ENCODE measurements at places on chromosomes 5 and 9. TPM values are rescaled to one million over a fixed set of nuclear protein-coding genes. Genes with fewer than 3 reads are reported as not detected.

GCNT1 gene
- 5.4 TPM for total RNA-seq

- no peak for DNase-seq
Observed at GRCh38 chr5:61995486-61995885, 310.5 kb upstream of the KIF2A start.

DNA sequence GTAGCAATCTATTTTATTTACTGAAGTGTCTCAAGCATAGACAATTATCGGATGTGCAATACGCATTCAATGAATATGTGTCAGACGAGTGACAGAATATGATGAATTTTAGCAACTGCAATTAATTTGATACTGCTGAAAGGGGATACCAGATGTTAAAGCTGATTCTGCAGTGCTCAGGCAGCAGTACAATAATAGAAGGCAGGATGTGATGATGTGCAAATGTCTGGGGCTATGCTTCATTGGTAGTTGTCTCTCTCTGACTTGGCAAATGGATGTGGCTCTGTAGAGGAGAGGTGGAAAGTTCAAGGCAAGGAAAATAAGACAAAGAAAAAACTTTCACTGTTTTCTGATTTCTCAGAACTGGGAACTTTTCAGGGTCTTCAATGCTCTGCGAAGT lies 721.2 kb downstream of the CDH18 start:
- no peak for DNase-seq

RFK gene
- total RNA-seq: 11.9 TPM

DNA sequence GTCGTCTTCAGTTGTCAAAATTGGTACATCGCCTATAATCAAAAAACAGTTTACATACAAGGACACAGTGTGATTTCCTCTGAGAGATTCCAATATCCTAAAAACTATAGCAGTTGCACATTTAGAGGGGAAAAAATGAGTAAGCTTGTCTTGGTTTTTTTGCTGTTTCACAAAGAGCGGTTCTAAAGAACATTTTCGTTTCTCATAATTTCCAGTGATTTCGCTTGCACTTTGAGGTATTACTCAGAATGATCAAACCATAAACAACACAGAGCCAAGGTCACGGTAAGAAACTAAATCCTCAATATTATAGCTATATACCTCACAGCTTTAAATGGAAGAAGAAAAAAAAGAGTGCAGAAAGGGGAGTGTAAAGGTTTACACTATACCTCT lies 861 bp downstream of the MTX3 start:
- DNase-seq: no peak

- DNase-seq: no peak
Observed at GRCh38 chr9:116979456-116979855, 292.4 kb downstream of the TRIM32 start.

ARL14EPL gene
- total RNA-seq: not detected

GRCh38 chr9:95270790-95271189 lies 46.7 kb downstream of the FANCC start:
- no peak for DNase-seq

DNA sequence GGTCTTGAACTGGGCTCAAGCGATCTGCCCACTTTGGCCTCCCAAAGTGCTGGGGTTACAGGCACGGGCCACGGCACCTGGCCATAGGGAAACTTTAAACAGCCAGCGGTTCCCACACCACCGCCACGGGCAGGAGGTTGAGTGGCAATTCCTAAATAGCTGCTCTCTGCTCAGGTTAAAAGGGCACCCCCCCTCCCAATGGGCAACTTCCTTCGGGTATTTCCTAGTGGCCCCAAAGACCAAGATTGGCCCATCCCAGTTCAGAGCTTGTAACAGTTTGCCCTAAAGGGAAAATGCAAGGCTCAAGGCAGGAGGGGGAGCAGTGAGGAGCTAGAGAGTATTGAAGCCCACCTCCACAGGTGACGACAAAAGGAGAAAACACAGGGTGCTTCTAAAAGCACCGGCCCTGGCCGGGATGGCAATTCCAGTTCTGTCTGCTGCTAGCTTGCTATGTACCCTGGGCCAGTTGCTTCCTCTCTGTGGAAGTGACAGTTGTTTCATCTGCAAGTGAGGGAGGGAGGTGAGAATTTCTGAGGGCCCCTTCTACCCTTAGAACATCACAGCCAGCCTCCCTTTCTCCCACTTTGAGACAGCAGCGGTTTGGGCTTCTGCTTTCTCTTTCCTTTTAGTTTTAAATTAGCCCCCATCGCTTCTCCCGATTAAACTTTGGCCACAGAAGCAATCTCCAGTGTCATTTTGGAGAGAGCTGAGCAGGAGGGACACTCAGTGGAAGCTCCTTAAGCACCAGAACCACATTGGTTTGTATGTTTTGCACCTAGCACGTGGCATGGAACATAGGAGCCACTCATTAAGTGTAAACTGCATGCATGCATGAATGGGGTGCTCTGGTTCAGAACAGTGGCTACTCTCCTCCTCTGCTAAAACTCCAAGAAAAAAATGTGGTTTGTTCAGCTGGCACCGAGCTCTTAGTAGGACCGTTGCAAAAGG lies 17.3 kb upstream of the TNIP1 start:
- DNase-seq: peak; percentile 55

DNA sequence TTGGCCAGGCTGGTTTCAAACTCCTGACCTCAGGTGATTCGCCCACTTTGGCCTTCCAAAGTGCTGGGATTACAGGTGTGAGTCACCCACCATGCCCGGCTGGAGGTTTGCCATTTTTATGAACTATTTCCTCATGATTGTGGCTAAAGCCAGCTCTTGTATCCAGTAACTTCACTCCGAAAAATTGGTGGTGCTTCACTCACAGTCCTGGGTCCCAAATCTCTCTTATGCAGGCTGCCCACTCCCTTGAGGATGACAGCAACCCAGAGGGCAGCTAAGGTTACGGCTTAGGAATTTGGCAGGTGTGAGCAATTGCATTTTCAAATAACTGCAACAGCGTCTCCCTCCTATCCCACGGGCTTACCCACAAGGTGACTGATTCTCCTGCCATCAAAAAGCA lies 23.4 kb upstream of the FUBP3 start:
- no peak for DNase-seq

GRCh38 chr9:115046199-115046598 lies 71.8 kb downstream of the TNC start:
- no peak for DNase-seq

DNA sequence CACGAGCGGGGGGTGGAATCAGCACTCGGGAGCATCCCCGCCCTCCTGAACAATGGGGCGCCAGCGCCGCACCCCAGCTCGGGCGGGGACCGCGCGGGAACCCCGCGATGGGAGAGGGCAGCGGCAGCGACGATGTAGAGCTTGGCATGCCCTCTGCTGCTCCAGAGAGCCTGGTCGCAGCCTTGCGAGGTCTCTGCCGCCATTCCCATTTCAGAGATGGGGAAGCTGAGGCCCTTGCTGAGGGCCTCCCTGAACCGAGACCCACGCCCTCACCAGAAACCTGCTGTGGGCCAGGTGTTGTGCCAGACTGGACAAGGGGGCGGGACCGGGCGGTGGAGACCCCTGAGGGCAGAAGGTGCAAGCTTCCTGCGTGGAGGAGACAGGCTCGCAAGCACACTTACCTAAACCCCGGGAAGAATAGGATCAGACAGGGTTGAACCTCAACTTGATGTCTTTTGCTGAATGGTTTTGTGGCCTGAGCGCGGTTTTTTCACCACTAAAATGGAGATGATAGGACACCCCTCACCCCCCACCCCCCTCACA lies 647 bp upstream of the MEGF9 start:
- no peak for DNase-seq

CCDC192 gene
- not detected for total RNA-seq

- no peak for DNase-seq
Observed at GRCh38 chr9:112884721-112885120, 6.0 kb downstream of the SLC46A2 start.

DENND1A gene
- total RNA-seq: 22.1 TPM

GRCh38 chr5:40904994-40905306 lies 4.3 kb upstream of the C7 start:
- no peak for DNase-seq

DNA sequence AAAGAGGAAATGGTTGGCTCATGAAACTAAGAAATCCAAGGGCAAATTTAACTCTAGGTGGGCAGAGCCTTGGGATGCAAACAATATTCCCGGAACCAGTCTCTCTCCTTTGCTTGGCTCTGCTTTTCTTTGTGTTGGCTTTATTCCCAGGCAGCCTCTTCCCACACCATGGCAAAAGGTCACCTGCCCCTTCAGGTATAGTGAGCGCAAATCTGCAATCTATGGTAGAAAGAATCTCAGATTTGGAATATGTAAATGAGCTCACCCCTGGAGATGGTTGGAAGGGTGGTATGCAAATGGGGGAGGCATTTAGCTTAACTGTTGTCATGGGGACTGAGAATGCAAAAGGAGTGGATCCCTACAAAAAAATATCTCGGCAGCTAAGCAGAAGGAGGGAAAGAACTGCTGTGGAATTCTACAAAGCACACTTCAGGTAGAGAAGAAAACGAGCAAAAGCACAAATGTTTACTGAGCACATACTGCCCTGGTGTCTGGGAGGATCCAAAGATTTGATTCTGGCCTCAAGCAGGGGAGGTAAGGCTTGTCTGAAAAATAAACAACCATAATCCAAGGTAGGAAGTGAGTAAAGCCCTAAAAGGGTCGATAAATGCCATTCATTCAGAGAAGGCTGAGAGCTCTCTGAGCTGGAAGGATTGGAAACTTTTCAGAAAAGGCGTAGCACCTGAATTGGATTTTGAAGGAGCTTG lies 139.7 kb downstream of the TLE1 start:
- DNase-seq: no peak

GRCh38 chr5:14506140-14506538 lies 75.5 kb upstream of the OTULINL start:
- DNase-seq: no peak

SPINK14 gene
- total RNA-seq: not detected
